ENCODE measurements at places on chromosomes 7 and 10.
A peak's percentile ranks its signal among the peaks of the same experiment; 100 is the strongest.

DNA sequence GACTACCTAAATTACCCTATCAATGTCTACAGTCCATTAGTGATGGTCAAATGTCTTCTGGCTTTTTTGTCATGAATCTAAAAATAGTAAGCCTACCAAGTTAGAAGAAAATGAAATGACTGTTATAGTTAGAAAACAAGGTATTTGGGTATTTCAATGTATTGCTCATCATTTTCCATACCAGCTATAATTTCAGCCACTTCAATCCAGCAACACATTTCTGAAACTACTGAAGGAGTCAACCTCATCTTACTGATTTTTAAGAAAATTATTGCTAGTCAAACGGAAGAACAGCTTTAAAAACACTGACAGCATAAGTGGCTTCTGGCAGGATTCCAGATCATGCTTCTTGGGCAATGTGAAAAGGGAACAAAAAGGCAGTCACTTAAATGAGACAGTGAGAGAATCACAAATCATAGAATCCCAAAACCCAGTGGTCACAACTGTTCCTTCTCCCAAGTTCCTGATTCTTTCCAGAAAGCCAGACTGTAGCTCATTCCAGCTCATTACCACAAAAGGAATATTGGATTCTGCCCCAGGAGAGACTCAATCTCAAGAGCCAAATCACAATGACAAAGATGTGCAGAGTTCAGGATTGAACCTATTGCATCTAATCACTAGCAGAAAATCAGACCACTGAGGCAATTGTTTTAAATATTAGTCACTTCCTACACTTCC, 61.2 kb upstream of the LRRN3 start:
- peak; percentile 13 for DNase-seq

DNA sequence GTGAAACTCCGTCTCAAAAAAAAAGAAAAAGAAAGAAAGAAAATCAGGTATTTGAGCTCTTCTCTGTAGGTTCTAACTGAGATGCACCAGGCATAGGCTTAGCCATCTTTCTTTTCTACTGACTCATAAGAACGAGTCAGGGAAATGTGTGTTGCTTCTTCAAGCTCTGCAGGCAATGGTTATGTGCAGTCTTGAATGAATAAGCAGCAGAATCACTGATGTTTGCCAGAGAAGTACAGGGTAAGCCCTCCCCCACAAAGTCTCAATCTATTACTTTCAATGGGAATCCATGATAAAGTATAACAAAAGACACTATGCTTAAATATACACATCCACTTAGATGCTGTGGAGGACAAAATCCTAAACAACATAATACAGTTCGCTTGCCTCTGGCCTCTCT, 239.2 kb downstream of the PARD3 start:
- DNase-seq, result no peak

DNA sequence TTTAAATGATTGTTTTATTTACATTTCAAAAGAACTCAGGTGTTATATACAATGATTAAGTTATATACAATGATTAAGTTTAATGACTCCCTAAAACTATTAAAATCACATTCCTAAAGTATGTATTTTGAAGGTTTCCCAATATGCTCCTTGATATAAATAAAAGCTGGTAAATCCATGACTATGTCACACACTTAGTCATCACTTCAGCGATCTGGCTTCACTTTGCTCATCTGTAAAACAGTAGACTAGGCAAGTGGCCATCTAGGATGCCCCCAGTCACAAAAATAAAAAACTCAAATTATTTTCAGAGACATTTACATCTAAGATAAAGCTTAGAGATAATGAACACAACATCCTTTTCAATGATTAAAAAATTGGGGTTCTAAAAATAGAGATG, 10.8 kb downstream of the ICA1 start:
- no peak for DNase-seq

- no peak for DNase-seq
Measured at GRCh38 chr10:6035931-6036575, 26.1 kb downstream of the IL2RA start.

DNA sequence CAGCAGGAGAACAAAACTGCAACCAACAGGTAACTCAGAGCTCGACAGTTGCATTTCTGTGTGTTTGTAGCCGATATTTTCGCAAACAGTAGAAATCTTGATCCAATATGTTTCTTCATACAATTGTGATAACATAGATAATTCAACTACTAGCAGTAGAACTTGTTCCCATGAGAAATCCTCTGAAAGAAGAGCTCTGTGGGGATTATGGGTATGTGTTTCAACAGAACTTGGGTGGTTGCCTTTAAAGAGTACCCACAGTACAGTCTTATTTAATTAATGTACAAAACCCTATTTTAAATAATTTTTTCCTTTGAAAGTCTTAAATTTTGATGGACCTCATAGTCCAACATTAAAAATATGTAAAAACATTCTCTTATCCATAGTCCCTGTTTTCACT, 266.1 kb downstream of the PARD3 start:
- DNase-seq, result no peak

- DNase-seq, result peak; percentile 46
Measured at GRCh38 chr7:92133737-92134270, 473 bp downstream of the CYP51A1 start.

GRCh38 chr7:91436655-91437054, 172.4 kb downstream of the FZD1 start:
- no peak for DNase-seq

GRCh38 chr10:42111661-42112330, 526.6 kb downstream of the ZNF33B start:
- DNase-seq, result no peak

DNA sequence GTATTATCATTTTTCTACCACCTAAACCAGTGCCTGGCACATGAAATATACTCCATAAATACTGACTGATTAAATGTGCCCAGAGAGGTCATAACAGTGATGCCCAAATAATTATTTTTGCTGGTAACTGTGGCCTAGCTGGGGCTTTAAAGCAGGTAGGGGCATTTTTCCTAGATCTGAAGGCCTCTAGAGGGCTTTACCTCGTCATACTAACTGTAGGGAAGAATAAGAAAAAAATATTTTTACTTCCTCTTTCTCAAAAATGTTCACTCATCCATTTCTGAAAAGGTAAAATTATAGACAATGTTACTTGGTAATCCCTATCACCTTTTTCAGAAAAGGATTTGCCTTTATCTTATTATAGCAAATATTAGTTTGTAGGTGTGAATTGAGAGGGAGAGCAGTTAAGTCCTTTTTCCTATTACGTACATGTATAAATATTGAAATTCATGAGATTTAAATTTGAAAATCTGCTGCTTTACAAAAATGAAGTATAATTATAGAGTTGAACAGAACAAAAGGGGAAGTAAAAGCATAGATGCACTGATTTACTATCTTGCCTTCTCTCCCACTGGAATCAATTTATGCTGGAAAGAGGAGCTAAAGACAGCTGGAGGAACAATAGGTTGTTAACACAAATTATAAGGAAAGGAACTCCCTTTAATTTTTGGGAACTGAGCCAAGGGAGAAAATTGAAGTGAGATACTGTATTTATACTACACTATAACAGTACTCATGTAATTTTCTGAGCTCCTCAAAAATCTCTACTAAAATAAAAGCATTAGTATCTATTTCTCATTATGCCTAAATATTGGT, 71.5 kb upstream of the NOBOX start:
- no peak for DNase-seq

DNA sequence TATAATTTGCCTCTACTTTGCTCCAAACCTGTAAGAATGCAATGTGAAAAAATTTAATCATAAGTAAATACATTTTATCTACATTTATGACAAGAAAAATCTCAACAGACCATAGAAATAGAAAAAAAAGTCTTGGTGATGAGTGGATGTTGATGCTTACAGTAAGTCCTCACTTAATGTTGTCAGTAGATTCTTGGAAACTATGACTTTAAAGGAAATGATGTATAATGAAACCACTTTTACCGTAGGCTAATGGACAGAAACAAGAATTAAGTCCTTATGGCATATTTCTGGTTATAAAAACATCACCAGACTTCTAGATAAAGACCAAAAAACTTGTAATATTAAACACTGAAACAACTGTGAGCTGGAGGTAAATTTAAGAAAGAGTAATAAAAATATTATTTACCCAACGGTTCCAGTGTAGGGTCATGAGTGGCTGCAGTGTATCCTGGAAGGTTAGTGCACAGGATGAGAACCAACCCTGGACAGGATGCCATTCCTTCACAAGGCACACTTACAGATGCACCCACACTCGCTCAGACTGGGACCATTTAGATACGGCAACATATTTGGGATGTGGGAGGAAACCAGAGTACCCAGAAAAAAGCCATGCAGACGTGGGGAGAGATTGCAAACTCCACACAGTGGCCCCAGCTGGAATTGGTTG, 76.3 kb downstream of the GLCCI1 start:
- no peak for DNase-seq

GRCh38 chr10:49174926-49175500, 13.2 kb downstream of the TMEM273 start:
- DNase-seq, result no peak

DNA sequence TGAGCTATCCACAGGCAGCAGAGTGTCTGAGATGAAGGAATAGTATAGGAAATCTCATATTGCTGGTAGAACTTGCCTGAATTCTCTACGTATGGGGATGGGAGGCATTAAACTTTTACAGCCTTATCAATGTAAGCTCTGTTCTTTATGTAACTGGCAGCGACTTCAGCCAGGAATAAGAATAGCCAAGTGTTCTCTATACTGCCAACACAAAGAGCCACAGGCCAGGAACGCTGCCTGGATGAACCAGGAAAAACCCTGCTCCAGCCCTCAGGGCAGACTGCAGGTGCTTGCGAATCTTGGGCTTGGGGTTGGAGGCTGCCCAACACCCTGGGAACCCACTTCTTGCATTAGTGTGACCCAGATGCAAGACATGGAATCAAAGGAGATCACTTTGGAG, 6.1 kb upstream of the OLAH start:
- DNase-seq, result no peak

GRCh38 chr7:85074-85882, 107.1 kb upstream of the FAM20C start:
- no peak for DNase-seq

GRCh38 chr7:119620769-119621168, 652.2 kb upstream of the KCND2 start:
- no peak for DNase-seq

DNA sequence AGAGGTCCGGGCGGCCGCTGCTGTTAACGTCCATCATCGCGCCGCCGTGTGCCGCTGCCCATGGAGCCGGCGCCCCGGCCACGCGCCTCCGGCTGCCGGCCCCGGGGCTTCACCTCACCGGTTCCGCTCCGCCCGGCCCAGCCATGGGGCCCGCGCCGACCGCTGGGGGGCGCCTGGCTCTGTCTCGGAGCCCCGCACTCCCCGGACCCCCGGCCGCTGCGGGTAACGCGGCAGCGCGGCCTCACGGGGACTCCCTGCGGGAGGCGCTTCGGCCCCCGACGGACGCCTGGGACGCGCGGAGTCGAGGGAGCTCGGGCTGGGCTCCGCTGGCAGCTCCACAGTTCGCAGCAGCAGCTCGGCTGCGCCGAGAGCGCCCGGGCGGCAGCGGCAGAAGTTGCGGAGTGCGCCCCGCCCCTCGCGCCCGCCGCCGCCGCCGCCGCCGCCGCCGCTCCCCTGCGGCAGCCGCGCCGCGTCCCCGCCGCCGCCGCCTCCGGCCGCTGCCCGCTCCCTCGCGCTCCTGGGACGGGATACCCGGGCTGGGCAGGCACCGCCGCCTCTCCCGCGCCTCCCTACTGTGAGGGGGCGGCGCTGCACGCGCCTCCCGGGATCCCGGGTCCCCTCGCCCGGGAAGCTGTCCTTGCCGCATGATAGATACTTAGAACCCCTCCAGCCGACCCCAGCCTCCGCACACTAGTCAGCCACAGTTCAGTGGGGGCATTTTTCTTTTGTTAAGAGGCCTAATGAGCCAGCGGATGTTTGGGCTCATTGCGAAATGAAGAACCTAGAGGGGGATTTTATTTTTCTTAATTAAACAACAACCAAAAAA, at the start of gene HTR7:
TSS of gene HTR7 (minus strand) at position 405 of the 826 bp plus-strand sequence. CDS start at position 37, 368 bp downstream.
- DNase-seq, result peak; percentile 48

- no peak for DNase-seq
Measured at GRCh38 chr7:102045681-102046372, 228.4 kb downstream of the CUX1 start.

DNA sequence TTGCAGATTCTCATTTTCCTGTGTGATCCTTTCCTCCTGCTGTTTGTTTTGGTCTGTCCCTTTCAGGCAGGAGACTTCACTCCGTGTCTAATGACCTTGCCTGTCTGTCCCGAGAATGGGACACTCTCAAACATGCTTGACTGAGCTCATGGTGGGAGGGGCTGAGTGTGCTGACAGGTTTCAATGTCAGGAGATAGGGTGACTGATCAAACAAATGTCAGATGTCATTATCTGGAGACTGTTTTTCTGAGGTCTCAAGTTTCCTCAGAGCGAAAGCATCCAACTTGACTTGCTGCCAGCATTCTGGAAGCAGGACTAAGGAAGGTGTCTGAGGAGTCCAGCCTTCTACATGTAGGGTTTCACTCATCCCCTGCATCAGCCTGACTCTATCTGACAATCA, 228.8 kb upstream of the KIAA1217 start:
- DNase-seq, result no peak

GRCh38 chr7:7841027-7841426, 122.6 kb upstream of the RPA3 start:
- DNase-seq, result no peak

DNA sequence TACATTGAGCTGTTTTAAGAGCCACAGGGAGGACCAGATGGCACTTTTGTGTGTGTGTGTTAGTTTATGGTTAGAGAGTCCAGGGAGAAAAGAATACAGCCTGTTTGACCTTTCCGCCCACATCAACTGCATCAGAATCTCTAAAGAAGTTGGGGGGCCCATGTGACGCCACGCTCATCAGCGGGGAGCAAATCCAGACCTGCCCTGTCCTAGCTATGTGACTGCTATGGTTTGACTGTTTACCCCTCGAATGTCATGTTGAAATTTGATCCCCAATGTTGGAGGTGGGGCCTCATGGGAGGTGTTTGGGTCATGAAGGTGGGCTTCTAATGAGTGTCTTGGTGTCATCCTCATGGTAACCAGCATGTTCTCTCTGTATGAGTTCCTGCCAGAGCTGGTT, 128.0 kb downstream of the ADRA2A start:
- no peak for DNase-seq

- DNase-seq, result no peak
Measured at GRCh38 chr10:31723106-31723750, 205.4 kb downstream of the ARHGAP12 start.

GRCh38 chr10:62424026-62424425, 49.9 kb downstream of the ZNF365 start:
- no peak for DNase-seq

GRCh38 chr7:84196084-84196503, 1.5 kb upstream of the SEMA3A start:
- no peak for DNase-seq

Data from activated T-helper 9 cell treated with anti-CD3 and anti-CD28 coated beads, Interleukin-2, amount 50 U/mL, for 16 hours (primary cell).